Stimulated activated CD8-positive, alpha-beta memory T cell treated with anti-CD3 and anti-CD28 coated beads, Interleukin-15, amount 100 ng/mL, for 4 hours (primary cell): ENCODE measurements at places on chromosomes 16 and 17.

DNA sequence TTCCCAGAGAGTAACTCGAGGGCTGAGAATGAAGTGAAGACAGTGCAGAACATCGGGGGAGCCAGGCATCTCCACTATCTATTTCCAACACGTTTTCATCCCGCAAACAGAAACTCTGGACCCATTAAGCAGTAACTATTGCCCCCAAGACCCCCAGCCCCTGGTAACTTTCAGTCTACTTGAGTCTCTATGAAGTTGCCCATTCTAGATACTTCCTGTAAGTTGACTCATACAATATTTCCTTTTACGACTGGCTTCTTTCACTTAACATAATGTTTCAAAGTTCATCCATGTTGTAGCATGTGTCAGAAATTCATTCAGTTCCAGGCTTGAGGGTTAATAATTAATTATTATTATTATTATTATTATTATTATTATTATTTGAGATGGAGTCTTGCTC is 19.5 kb downstream of the MYO15B start:
- DNase-seq: no peak

DNA sequence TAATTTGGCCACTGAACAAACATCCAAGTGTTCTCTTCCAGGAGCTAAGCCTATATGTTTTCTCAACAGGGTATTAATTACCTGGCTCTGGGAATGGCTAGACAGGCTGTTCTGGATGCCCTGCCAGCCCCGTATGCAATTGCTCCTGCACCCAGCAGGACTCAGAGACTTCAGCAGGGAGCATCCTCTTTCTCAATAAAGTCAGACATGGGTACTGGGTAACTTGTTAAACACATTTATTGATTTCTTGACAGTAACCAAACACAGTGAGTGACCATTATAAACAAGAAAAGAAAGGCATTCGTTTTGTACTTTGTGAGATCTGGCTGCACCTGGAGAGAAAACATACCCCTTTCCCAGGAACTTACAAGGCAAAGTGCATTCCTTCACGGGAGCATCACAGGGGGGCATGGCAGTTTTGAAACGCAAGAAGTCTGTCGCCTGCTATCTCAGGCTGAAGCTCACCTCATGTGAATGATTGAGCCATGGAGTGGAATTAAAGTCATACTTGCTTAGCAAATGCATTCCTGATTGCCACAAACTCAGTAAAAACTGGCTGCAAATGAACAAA is 369.8 kb downstream of the UTP18 start:
- DNase-seq: no peak

GRCh38 chr17:77736721-77737120 is 221.8 kb upstream of the TNRC6C start:
- no peak for DNase-seq

DNA sequence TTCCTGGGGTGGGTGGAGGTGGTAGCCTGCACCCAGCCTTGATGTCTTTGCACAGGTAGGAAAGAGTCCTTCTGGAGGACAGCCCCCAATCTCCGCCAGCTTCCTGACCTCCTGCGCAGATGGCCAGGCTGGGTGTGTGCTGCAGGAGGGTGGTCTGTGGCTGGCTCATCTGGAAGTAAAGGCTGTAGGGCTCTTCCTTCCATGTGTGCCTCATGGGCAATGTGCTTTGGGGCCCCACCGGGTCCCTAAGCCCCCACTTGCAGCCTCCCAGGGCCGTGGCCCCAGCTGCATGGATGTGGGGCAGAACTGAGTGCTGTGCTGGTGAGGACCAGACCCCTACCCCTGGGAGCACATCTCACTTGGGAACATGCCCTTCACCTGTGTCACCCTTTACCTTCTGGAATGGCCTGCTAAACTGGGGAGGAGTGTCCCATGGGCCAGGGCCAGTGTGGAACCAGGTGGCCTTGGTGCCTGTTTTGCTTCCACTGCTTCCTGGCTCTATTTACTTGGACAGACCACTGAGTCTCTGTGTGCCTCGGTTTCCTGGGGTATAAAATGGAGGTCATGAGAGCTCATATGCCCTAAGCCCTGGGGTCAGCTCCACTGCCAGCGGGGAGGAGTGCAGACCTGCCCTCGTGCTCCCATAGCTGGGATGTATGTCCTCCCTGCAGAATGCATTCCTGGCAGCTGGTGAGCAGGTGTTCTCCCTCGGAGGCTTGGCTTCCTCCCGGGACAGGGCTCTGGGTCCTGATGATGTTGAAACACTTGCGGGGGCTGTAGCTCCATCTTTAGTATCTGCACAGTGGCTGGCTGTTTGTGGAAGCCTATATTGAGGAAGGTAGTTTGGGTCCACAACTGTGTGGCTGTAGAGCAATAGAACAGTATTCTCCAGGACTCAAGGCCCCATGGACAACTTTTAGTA is 18.0 kb downstream of the MPRIP start:
- DNase-seq: no peak

DNA sequence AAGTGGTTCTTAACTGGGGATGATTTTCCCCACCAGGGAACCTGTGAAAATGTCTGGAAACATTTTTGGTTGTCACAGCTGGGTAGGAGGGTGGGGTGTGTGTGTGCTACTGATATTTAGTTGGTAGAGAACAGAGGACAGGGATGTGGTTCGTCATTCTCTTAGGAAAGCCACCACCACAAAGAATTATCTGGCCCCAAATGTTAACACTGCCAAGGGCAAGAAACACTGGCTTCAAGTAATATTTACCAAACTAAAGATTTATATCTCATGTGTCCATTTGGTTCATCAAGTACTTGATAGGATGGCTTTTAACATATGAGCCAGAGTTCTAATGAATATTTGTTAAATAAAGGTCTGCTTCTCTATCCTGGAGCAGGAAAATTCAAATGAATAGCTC is 19.5 kb downstream of the MPHOSPH6 start:
- no peak for DNase-seq

GRCh38 chr17:29595107-29595942 is 2.4 kb downstream of the ANKRD13B start:
- no peak for DNase-seq

DNA sequence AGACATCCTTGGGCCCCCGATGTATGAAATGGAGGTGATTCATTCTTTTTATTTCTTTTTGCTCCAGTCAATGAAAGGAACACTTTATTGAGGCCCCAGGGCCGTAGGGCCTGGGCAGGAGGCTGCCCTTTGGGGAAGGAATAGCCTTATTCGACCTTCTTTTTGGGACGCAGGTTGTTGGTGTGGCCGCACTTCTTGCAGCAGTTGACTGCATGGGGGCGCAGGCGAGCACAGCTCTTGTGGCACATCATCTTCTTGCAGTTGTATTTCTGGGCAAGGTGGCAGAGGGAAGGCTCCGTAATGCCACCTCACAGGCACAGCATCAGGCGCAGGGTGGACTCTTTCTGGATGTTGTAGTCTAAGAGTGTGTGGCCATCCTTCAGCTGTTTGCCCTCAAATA is 50.9 kb downstream of the SIAH1 start:
- no peak for DNase-seq

DNA sequence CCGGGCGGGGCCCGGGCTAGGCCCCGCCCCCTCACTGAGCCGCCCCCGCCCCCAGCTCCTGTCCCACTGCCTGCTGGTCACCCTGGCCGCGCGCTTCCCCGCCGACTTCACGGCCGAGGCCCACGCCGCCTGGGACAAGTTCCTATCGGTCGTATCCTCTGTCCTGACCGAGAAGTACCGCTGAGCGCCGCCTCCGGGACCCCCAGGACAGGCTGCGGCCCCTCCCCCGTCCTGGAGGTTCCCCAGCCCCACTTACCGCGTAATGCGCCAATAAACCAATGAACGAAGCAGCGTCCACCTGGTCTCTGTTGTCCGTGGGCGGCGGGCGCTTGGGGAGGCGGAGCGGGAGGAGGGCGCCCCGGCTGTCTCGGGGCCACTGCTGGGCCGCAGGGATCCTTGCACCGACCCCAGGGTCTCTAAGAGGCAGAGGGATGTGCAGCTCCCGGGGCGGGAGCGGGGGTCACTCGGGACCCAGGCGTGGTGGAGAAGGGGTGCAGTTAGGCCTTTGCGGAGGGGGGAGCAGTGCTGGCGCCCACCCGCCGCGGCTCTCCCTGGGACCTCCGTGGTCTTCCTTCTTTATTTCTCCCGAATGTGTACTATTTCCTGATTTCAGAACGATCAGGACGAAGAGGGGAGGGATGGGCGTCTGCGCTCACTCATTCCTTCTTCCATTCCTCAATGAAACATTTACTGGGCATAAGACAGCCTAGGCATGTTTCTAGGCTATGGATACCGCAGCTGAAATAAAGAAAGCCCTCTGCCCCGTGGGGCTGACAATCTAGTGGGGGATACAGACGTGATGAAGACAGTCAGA is 2.0 kb downstream of the HBZ start:
- DNase-seq: no peak

- DNase-seq: no peak
Observed at GRCh38 chr16:82641336-82641984, 14.7 kb downstream of the CDH13 start.

- no peak for DNase-seq
Observed at GRCh38 chr17:64217249-64217691, 45.8 kb downstream of the TEX2 start.
